ENCODE measurements at places on chromosomes 4 and X.

DNA sequence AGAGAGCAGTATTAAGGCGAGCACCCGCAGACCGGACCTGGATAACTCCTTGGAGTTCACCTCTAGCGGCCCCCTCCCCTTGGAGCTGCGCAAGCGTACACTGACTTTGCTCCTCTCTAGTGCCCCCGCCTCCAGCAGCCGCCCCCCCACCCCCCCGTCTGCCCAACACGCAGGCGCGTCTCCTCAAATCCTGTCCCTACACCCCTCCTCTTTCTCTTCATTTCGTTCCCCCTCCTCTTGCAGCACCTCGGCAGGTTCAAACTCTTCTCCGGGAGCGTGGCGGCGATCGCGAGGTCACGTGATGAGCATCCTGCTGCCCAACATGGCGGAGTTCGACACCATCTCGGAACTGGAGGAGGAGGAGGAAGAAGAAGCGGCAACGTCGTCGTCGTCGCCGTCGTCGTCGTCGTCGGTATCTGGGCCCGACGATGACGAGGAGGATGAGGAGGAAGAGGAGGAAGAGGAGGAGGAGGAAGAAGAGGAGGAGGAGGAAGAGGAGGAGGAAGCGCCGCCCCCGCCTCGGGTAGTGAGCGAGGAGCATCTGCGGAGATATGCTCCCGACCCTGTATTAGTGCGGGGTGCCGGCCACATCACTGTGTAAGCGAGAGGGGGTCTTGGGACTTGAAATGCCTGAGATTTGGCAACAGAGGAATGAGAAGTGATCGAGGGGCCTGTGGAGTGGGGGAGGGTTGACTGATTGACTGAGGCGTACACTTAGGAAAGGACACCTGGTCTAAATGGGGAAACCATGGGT is at the start of gene CHIC1:
TSS of gene CHIC1 (plus strand) at position 214 of the 754 bp plus-strand sequence. CDS start at position 302, 88 bp downstream.
- peak; percentile 69 for DNase-seq

- DNase-seq = no peak
These were observed 175.6 kb upstream of the MAGEB2 start for GRCh38 chrX:30039768-30040167.

DNA sequence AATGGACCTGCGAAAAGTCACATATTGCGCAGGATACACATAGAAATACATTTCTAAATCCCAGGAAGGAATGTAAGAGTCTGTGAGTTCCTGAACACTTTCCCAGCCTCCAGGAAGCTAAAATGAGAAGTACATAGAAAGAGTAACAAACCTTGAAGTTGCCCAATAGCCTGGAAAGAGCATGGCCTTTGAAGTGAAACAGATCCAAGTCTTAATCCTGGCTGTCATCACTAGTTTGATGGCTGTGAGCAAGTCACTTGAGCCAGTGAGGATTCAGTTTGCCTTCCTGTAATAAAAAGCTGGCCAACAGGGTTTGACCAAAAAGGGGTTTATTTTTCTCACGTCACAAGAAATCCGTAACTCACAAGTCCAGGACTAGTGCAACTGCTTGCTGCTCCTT is 69.8 kb downstream of the ARHGEF38 start:
- no peak for DNase-seq

GRCh38 chrX:111103246-111103645 is 7.3 kb downstream of the PAK3 start:
- DNase-seq = no peak

GRCh38 chr4:123291329-123291728 is 105.3 kb upstream of the SPRY1 start:
- no peak for DNase-seq

DNA sequence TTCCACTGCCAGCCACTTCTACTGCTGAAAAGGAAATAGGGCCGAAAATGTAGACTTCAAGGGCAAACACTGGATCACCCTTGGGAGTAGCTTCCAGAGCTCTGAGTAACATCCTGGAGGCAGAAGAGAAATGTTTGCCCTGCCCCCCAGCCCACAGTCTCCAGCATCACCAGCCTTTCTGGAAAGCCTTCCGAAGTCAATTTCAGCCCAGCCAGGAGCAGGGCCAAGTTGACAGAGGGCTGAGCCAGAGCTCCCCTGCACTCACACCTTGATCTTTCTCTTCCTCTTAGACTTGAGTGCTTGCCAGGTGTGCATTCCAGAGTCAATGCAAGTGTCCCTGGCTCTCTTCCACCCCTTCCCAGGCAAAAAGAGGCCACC is 35.2 kb downstream of the SLC25A5 start:
- no peak for DNase-seq

DNA sequence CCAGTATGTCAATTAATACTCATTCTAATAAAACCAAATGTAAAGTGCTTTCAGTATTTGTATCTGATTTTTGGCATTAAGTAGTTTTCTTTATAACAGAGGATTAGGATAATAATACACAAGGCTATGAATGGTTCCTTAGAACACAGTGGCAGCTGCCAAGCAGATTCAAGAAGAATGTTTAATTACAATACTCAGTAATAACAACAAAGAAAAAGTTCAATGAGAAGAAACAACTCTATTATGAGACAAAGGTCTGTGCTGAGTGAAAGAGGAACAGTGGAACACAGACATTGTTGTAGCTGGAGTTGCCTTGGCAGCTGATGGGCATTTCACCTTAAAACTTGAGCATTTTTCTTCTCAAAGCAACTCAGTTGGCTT is 502.6 kb upstream of the NR3C2 start:
- no peak for DNase-seq

GRCh38 chr4:41647383-41647782 is 101.1 kb downstream of the PHOX2B start:
- DNase-seq = peak; percentile 26

DNA sequence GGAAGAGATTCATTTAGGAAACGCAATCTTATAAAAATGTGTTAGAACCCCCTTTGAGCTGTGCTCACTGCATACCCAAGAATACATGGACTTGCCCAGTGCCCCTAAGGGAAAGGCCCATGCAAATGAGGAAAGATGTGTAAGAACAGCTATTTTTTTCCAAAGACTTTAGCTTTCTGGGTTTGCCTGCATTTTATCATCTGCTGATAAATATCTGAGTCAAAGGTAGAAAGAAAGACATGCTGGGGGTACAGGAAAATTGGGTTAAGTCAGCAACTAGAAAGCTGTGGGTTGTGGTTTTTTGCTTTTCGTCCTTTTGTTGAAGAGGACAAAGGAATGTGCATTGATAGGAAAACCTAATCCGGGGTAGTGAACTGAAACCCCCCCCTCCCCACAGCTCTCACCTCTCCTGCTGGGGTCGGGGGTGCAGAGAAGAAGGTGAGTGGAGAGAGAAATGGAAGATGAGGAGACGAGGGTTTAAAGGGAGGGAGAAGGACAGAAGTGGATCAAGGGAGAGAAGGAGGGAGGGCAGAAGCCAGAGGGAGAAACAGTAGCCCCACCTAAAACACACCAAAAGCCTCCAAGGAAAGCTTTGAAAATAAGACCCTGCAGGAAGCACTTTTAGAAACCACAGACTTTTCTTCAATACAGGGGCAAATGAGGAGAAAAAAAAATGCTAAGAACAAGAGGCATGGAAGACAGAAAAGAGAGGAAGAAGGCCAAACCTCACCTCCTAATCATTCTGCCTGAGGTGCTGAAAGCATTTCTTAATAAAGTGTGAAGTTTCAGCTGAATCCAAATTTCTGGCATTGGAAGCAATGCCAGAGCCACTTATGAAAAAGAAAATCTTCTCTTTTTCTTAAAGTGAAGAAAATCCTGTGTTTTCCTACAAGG is 49.3 kb downstream of the KDR start:
- no peak for DNase-seq

- DNase-seq = no peak
These were observed 123.1 kb upstream of the GRIA3 start for GRCh38 chrX:123060986-123061385.

DNA sequence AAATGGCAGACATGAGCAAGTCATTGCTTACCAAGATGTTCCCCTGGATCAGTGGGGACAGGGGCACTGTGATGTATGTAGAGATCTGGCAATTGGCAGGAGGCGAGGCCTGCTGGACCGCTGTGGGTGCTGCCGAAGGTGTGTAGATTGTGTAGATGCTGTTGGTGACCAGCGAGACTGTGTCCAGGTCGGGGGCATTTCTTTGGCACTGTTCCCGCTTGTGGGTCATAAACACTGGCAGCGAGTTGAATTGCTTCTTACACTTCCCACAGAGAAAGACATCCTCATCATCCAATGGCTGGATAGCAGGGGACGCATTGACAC is 52.7 kb downstream of the CFAP299 start:
- no peak for DNase-seq

DNA sequence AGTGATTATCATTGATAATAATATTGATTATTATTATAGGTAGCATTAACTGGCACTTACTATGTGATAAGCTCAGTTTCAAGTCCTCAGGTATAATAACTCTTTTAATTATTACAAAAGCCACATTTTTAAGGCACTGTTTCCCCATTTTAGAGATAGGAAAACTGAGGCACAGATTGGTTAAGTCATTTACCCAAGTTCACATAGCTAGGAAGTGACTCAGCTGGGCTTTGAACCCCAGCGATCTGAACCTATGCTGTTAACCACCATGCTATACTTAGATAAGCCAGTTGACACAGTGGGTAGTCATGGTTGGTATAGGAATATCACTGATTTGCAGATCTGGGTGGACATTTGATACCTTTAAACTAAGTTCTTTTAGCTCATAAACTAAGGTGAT is 110.4 kb downstream of the FRAS1 start:
- DNase-seq = no peak

- DNase-seq = no peak
These were observed 448.4 kb downstream of the RAPGEF2 start for GRCh38 chr4:159551281-159551680.

DNA sequence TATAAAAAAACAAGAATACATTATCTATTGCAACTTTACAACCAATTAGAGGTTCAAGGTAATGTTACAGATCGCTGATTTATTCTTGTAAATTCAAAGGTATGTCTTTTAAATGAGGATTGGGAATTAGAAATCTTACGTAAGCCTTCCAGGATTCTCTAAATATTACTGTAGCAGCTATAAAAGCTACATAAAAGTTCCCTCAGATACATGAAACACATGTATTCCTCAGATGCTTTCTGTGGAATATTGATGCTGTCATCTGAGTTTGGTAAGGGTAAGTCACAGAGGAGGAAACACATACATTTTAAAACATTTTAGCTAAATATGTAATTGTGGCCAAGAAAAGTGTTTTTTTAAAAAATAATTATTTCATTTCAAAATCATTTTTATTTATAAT is 3.4 kb downstream of the AFP start:
- DNase-seq = no peak

GRCh38 chr4:18953613-18954012 is 932.1 kb upstream of the LCORL start:
- DNase-seq = no peak

DNA sequence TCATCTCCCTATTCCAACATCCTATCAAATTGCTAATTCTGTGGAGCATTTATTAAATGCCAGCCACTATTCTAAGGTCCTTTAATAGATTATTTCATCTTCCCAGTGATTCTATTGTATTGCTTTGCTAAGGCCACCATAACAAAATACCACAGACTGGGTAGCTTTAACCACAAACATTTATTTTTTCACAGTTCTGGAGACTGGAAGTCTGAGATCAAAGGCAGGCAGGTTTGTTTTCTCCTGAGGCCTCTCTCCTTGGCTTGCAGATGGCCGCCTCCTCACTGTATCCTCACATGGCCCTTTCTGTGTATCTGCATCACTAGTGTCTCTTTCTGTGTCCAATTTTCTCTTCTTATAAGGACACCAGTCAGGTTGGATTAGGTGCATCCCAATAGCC is 64.5 kb downstream of the CPE start:
- no peak for DNase-seq

DNA sequence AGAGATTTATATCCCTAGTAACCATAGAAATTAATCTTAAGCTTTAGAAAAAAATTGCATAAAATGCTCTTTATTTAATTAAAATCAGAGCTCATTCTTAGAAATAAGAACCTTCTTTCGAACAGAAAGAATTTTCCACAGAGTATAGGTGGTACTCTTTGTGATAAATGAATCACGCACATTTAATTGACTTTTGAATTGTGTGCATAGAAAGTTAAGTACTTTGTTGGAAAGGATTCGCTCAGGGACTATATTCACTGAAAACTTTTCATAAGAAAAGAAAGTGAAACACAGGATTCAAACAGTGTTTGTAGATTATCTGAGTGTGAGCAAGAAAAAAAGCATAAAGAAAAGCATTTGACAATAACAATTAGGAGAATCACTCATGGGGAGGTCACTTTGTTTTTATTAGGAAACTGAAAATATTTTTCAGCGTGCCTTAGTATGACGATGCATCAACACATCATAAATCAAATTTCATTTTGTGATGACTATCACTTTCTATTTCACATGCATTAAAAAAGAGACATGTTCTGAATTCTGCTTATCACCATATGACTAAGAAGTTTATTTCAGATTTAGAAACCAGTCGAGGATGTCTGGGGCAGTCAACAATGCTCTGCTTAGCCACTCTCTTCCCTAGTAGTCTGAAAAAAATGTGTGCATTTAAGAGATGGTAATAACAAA is 49.5 kb downstream of the STX18 start:
- peak; percentile 51 for DNase-seq

GRCh38 chr4:52037689-52038102 is 403 bp downstream of the SGCB start:
- DNase-seq = no peak

Data from GM13976 (cell line).